Activated T-cell treated with anti-CD3 and anti-CD28 coated beads, Interleukin-2, amount 50 U/mL, for 24 hours (primary cell): ENCODE measurements at places on chromosomes 12 and 14.

DNA sequence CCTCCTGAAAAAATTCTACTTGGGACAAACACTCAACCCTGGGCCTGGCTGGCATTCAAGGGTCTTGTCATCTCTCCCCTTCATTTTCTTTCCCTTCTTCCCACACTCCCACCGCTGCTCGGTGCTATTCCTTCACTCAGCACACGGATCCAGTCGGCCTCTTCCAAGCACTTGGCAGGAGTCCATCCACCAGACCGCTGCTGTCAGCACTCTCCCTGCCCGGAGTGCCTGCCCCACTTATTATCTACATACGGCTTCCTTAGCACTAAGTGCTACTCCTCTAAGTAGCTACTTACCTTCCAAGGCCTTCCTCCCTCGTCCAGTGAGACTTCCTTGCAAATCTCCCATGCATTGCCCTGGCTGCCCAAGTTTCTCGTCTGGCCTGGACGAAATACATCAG, 29.8 kb downstream of the CALM1 start:
- DNase-seq, result no peak

GRCh38 chr14:99195602-99196309, 76.2 kb downstream of the BCL11B start:
- no peak for DNase-seq

DNA sequence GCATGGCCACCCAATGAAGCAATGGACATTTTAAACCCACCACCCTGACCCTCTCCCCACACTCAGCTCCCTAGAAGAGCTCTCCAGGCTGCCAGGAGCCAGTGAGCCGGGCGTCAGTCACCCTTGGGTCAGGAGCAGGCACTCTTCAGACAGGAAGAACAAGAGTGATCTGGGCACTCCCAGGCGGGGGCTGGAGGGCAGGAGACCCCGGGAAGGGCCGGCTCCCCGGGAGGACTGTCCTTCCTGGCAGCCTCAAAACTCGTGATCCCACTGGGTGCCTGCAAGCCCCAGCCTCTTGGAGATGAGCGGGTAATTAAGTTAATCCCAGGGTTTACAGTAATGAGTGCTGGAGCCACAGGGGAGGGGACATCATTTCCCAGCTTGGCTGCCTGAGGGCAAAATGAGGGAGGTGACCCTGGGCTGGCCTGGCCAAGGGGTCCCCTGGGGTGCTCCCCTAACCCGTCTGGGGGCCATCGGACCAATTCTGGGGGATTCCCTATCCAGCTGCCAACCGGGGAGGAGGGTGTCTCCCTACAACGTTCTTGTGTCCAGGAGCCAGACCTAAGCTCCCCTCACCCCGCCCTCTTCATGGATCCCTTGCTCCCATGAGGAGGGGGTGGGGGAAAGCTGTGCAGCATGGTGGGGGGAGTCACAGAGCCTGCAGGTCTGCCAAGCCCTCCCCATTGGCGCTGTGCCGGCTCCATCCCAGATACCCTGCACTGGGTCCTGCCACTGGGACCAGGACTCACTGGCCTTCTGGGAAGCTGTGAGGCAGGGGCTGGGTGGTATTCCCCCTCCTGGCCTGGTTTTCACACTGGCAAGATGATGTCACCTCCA, 59.2 kb downstream of the CCNK start:
- DNase-seq, result no peak

DNA sequence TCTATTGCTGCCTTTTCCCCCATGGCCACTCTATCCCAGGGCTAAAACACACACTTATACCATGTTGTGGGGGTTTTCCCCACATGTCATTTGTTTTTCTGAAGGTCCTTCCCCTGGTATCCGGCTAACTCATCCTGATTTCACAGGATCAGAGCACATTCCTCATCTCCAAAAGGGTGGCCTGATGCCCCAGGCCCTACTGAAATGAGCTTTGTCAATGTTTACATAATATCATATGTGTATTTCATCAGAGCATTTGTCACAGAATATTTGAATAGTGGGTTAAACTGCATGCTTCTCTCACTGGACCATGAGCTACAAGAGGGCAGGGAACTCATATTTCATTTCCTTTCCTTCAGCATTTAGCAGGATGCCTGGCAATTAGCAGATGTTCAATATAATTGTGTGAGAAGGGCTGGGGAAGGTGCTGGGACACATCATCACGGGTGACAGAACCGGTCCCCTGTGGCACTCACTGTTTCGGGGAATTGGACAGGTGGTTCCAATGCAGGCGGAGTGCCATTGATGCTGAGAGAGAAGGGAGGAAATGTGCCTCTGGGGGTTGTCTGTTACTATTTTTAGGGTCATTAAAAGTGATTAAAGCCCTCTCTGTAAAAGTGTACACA, 26.8 kb downstream of the EMP1 start:
- no peak for DNase-seq

GRCh38 chr14:67389275-67389674, 22.7 kb downstream of the PLEK2 start:
- DNase-seq, result no peak

- no peak for DNase-seq
These were observed 251.7 kb upstream of the TBX3 start for GRCh38 chr12:114935658-114936057.

GRCh38 chr14:81434230-81434629, 34.1 kb upstream of the STON2 start:
- DNase-seq, result no peak

DNA sequence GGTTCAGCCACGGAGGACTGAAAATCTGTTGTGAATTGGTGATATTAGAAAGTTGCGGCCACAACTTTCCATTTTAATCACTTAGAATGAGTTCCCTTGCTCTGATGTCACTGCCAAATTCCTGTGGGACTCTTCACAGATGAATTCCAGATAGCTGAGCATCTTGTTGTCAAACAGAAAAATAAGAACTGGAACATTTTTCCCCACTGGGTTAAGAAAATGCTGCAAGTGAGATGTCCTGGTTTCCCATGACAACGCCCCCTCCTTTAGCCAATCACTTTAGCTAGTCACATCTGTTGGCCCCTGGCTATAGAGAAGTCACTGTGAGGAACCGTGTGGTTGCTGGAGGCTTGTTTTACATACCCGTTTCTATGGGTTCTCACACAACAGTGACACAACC, 135.9 kb downstream of the KTN1 start:
- DNase-seq, result no peak

DNA sequence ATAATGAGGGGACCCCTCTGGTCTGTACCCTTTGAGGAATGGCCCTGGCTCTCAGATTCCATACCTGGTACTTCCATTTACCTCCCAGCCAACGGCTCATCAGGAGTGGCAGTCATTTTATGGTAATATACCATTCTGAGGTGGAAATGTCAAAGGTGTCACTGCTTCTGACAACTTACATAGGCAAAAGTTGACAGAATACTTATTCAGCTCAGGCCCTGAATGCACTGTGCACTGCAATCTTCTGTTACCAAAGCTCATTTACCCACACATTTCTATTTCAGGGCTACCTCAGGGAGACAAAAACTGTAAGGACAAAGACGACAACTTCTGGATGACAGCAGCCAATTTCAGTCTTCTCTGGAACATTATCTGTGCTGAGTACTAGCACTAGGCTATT, 212.2 kb upstream of the TMEM260 start:
- no peak for DNase-seq

- no peak for DNase-seq
These were observed 809 bp downstream of the PRKD1 start for GRCh38 chr14:29926701-29927375.
